ENCODE measurements at places on chromosomes 1 and 21. TPM values are rescaled to one million over a fixed set of nuclear protein-coding genes. Genes with fewer than 3 reads are reported as not detected.
A peak's percentile ranks its signal among the peaks of the same experiment; 100 is the strongest.

GRCh38 chr1:231420299-231420958, 1.7 kb downstream of the EGLN1 start:
- no peaks in the 10 kb centered on the region for H3K36me3 ChIP-seq
- H3K4me1 ChIP-seq, result peaks cover 10% of the 10 kb centered on the region
- peak overlapping the region; percentile 83 for H3K4me3 ChIP-seq
- no peaks in the 10 kb centered on the region for H3K27me3 ChIP-seq
- no peak for DNase-seq
- peak overlapping the region; percentile 99 for H3K27ac ChIP-seq

GRCh38 chr21:39014747-39015146, 168.5 kb downstream of the PSMG1 start:
- no peaks in the 10 kb centered on the region for H3K36me3 ChIP-seq
- DNase-seq, result no peak
- no peaks in the 10 kb centered on the region for H3K27me3 ChIP-seq
- no peak overlapping the region for H3K4me3 ChIP-seq
- H3K4me1 ChIP-seq, result no peaks in the 10 kb centered on the region
- H3K27ac ChIP-seq, result no peak overlapping the region

- H3K27me3 ChIP-seq, result no peaks in the 10 kb centered on the region
- H3K27ac ChIP-seq, result no peak overlapping the region
- peaks cover 16% of the 10 kb centered on the region for H3K4me1 ChIP-seq
- no peaks in the 10 kb centered on the region for H3K36me3 ChIP-seq
These were observed 60.1 kb upstream of the SMYD2 start for GRCh38 chr1:214220891-214221290.

DNA sequence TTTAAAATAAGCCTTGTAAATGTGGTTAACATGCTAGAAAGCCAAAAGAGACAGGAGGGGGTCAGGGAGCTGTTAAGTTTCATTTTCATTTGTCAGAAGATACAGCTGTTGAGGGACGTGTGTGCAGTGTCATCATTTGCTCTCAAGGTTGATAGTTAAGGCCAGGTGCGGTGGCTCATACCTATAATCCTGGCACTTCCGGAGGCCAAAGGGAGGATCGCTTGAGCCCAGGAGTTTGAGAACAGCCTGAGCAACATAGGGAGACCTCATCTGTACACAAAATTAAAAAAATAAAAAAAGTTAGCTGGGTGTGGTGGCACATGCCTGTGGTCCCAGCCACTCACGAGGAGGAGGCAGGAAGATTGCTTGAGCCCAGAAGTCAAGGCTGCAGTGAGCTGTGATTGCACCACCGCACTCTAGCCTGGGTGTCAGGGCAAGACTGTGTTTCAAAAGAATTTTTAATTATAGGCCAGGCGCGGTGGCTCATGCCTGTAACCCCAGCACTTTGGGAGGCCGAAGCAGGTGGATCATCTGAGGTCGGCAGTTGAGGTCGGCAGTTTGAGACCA, 22.7 kb downstream of the ZBTB8OS start:
- no peaks in the 10 kb centered on the region for H3K4me1 ChIP-seq
- H3K27ac ChIP-seq, result no peak overlapping the region
- H3K4me3 ChIP-seq, result no peak overlapping the region
- H3K36me3 ChIP-seq, result no peaks in the 10 kb centered on the region

GRCh38 chr1:203316626-203317093, 11.3 kb downstream of the BTG2 start:
- DNase-seq, result peak; percentile 64
- no peak overlapping the region for H3K4me3 ChIP-seq
- H3K4me1 ChIP-seq, result peaks cover 33% of the 10 kb centered on the region
- no peaks in the 10 kb centered on the region for H3K27me3 ChIP-seq

DNA sequence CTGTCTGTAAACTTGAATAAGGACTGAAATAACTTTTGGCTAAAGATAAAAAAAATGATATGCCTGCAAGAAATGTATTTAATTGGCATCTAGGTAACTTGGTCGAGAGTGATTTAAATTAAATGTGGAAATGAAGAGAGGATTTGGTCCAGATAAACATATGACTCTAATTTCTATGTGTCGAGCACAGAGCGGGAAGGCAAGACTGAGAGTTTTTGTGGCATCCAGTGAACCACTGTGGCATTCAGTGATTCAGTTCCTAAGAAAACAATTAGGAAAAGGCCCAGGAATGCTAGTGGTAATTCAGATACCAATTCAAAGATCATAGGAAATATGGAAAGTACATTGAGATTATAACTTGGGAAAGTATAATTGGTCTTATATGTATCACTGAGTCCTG, 39.6 kb downstream of the PDE4B start:
- no peak for DNase-seq
- H3K4me1 ChIP-seq, result no peaks in the 10 kb centered on the region
- no peak overlapping the region for H3K27ac ChIP-seq
- no peaks in the 10 kb centered on the region for H3K27me3 ChIP-seq
- no peak overlapping the region for H3K4me3 ChIP-seq

- H3K4me1 ChIP-seq, result peaks cover 11% of the 10 kb centered on the region
- no peak overlapping the region for H3K27ac ChIP-seq
- no peak overlapping the region for H3K4me3 ChIP-seq
- no peak for DNase-seq
- no peaks in the 10 kb centered on the region for H3K27me3 ChIP-seq
- no peaks in the 10 kb centered on the region for H3K36me3 ChIP-seq
These were observed 24.2 kb downstream of the ABL2 start for GRCh38 chr1:179205284-179205683.

DNA sequence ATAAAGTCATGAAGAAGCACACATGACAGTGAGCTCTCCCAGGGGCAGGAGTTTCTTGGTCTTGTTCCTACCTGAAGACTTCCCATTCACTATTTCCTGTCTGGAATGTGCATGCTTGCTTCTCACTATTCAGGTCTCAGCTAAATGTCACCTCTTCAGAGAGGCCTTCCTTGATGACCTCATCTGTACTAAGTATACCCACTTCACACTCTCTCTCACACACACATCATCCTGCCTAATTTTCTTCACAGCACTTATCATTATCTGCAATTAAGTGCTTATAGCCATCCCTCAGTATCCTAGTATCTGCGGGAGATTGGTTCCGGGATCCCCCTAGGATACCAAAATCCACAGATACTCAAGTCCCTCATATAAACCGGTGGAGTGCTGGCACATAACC, 146.4 kb upstream of the IVNS1ABP start:
- H3K27me3 ChIP-seq, result no peaks in the 10 kb centered on the region
- no peak overlapping the region for H3K27ac ChIP-seq
- no peak for DNase-seq
- no peak overlapping the region for H3K4me3 ChIP-seq
- no peaks in the 10 kb centered on the region for H3K4me1 ChIP-seq
- H3K36me3 ChIP-seq, result no peaks in the 10 kb centered on the region

CFHR5 gene
- not detected for polyA plus RNA-seq

KCNE2 gene
- not detected for polyA plus RNA-seq

OR2T29 gene
- not detected for polyA plus RNA-seq

Data from pancreas (tissue), 10 donors.